Skin of body (tissue), 3 donors: ENCODE measurements at places on chromosomes 4 and X. TPM values are rescaled to one million over a fixed set of nuclear protein-coding genes. Genes with fewer than 3 reads are reported as not detected.

GRCh38 chrX:123513585-123514278 is 219.1 kb downstream of the THOC2 start:
- DNase-seq, result no peak

DNA sequence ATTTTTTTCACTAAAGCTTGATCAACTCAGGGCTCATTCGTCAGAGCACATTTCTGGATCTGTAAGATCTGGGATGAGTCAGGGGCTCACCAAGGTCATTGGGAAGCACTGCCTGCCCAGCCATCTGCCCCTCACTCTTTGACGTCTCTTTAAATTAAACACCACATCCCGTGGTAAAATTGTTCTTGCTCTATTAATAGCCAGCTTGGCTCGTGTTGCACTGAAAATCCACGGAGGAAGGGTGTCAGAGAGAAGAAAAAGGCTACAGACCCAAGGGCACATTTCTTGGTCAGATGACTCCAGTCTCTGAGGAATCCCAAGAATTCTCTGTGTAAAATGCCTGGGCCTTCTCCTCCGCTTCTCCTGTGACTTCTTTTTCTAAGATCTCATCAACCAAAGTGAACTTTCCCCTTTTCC is 45.7 kb upstream of the GATB start:
- DNase-seq, result no peak

GRCh38 chr4:56937262-56937661 is 29.6 kb downstream of the REST start:
- DNase-seq, result no peak

DNA sequence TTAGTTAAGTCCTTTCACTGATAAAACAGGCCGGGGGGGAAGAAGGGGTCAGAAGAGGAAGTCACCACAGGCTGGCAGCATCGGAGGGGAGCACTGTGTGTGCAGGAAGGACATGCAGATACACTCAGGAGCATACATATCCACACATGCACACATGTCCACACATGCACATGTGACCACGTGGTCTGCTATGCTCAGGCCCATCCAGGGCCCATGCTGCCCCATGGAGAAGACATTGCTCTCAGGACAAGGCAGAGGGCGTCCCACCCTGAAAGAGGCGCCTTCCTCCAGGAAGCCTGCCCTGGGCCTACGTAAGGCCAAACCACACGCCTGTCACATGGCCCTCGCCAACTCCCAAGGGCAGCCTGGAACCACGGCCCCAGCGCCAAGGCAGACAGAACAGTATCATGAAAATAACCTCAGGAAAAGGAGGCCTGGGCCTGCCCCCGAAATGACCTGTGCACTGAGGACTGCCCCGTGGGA is 15.8 kb downstream of the WDR1 start:
- DNase-seq, result no peak

DNA sequence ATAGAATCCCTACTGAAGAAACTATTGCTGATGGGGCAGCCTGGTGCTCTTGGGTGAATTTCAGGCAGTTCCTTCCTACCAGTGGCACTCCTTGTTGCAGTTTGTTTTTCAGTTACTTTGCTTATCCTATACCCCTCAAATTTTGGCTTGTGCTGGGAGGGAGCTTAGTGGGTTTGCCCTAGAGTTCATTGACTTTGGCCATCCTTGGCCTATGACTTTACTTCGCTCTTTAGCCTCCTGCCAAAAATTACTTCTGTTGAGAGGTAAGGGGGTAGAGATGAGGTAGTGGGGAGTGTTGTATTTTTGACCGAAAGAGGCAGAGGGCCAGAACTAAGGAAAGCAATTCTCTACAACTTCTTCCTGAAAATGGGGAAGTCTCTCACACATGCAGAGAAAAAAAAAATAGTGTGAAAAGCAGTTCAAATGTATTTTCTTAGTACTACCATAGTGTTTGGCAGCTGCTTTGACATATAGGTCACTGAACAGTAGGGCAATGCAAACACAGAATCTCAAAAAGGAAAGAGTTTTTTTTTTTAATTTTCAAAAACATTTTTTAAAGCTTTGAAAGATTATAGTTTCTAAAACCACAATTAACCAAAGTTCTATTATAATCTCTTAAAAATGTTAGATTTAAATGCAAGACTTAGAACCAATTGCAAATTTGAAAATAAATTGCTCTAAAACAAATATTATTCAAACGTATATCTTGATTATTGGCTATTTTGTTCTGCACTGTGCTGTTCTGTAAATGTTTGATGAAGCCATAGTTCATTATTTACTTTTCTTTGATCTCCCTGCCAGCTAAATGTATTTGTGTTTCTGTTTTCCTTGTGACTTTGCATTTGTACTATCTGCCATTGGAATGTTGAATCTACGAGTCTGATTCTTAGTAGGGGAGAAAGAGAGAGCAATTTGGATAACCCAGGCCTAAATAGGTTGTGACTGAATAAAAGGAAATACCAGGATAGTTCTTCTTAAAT is 73.6 kb downstream of the DCK start:
- no peak for DNase-seq

The NLRP2B gene
- 0.20 TPM for total RNA-seq
